Activated CD8-positive, alpha-beta memory T cell treated with anti-CD3 and anti-CD28 coated beads for 24 hours (primary cell): ENCODE measurements at places on chromosomes 12 and 14.

GRCh38 chr14:93120517-93120916 is 4.8 kb upstream of the ITPK1 start:
- no peak for DNase-seq

GRCh38 chr12:132295101-132295526 is 34.3 kb downstream of the GALNT9 start:
- DNase-seq: no peak

DNA sequence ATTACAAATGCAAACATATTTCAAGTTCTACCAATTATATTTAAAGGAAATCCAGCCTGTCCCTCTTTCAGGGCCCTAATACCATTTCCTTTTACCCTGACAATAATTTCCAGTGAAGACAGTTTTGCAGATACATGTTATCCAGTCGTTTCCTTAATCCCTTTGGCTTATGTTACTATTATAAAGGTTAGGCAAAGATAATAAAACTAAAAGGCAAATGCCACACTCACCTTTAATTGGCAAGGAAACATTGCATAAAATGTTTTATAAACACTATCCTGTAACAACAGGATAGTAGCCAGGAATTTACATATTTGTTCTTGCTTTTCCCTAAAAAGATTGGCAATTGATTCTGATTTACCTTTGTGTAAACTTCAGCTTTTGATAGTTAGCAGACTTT is 168.7 kb downstream of the AEBP2 start:
- DNase-seq: no peak

- no peak for DNase-seq
Observed at GRCh38 chr14:53020193-53020932, 69.5 kb upstream of the FERMT2 start.

GRCh38 chr12:114794049-114794558 is 110.1 kb upstream of the TBX3 start:
- no peak for DNase-seq

DNA sequence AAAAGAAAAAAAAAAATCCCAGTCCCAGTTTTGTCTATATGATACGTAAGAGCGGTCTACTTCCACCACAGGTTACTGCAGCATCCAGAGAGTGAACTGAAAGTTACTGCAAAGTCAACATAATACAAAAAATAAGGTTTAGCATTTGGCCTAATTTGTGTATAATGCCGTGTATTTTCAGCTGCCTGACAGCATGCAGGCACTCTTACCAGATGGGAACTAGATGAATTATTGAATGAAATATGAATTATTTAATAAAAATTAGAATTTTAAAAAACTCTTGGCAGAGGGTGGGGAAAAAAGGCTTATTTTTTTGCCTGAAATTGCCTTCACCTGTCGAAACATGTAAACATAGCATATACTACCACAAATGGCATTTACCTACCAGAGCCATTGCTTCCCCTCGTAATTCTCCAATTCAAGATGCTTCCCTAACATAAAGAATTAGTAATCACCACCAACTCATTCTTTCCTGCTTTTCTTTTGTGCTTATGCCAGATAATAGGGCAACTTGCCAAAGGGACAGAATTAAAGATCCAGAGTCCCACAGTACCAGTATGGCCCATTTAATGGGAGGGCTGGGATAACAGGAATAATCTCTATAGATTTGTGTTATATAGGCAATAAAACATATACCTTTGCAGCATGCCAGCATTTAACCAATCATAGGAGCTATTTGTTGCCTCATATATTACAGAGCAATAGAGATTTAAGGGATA is 31.1 kb downstream of the ATF7 start:
- no peak for DNase-seq

- DNase-seq: no peak
Observed at GRCh38 chr12:96831346-96831745, 75.7 kb upstream of the NEDD1 start.

GRCh38 chr14:25094171-25094907 is 44.4 kb upstream of the STXBP6 start:
- DNase-seq: no peak

DNA sequence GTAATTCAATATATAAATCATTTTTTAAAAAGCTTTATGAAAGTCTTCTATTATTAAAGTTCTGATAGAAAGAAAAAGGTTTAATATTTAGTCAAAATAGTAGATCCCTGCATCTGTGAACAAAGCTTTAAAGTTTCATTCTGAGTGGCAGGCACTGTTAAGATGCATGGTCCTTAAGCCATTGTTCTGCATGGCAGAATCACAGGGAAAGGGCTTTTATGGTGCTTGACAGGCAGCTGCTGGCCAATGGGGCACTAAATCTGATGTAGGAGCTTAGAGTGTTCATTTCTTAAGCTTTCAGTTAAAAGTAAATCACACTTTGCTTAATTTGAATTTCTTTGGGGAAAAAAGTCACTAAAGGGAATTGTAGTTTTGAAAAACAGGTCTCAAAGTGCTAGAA is 148.2 kb downstream of the PLEKHA5 start:
- no peak for DNase-seq

GRCh38 chr12:4947253-4947652 is 37.5 kb downstream of the KCNA1 start:
- no peak for DNase-seq

GRCh38 chr12:41681898-41682297 is 462.8 kb downstream of the GXYLT1 start:
- no peak for DNase-seq

DNA sequence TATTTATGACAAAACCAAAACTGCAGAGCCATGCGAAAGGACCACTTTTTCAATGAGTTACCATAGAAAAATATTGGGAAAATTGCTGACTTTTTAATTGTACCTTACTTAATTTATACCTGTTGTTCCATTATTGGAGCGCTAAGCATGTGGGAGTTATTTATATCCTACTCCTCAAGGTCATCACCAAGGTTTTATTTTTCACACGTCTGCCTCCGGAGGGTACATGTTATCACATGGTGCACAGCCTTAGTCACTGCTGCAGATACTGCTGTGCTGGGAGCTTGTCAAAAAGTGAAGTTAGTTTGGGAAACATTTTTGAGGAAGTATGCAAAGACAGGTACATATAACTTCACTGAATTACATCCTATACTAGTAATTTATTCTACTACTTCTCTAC is 1444.3 kb downstream of the AACS start:
- no peak for DNase-seq

DNA sequence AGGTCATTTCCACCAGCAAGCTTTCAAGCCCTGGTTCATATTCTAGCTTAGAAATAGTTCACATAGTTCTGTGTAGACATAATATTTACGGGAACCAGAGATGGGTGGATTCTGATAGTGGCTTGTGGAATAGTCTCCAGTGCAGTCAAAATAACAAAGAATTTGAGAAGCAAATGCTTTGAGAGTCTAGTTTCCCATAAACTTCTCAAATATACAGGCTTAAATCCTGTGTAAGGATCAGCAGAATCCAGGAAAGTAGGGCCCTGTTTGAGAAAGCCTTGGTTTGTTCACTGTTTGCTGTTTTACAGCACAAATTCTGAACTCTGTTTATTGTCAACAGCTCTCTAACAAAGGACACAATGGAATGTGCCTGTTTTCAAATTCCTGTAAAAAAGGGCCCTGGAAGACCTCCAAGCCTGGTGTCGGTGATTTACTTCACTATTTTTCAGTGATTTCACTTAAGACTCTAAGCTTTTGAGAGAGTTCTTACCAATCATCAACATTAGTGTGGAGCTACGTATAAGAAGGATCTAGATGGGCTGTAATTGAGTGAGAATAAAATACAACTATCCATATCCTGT is 11.4 kb upstream of the FOS start:
- DNase-seq: no peak

GRCh38 chr12:132471011-132471857 is 18.7 kb upstream of the FBRSL1 start:
- no peak for DNase-seq

DNA sequence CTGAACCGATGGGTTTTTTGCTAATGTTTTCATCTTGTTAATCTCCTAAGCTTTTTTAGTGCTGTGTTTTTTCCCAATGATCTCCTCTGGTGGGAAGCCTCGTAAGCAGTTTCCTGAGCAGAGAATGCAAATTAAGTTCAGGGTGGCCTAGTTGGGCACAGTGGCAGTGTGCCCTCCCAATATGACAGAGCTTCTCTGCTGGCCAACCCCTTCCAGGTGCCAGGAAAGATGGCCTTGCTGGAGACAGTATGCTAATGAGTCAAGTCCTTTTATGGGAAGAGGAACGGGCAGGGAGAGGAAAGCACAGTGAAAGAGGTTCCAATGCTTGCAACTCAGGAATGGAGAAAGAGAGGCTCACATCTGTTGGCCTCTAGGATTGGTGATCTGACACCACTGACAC is 115.8 kb downstream of the GCH1 start:
- no peak for DNase-seq
